Tibial nerve (tissue), 4 donors: ENCODE measurements at places on chromosomes 13 and 19. TPM values are rescaled to one million over a fixed set of nuclear protein-coding genes. Genes with fewer than 3 reads are reported as not detected.

DNA sequence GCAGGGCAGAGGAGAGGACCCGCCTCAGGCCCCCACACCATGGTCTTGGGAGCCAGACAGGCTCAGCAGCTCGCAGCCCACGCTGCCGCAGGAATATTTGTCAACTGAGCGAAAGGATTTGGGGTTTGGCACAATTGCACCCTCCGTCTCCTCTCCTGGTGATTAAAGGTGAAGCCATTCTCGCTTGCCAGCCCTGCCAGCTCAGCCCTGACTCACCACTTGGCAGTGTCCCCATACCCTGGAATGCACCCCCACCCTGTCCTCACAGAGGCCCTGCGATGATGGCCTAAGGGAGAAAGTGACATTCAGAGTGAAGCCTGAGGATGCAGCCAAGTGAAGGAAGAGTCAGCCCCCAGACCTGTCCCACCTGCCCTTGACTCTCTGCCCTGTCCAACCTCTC, 18.8 kb downstream of the CYTH2 start:
- H3K27me3 ChIP-seq: no peaks in the 10 kb centered on the region
- DNase-seq: no peak
- H3K27ac ChIP-seq: no peak overlapping the region
- H3K36me3 ChIP-seq: no peaks in the 10 kb centered on the region
- H3K4me1 ChIP-seq: peaks cover 36% of the 10 kb centered on the region
- H3K4me3 ChIP-seq: no peak overlapping the region

DNA sequence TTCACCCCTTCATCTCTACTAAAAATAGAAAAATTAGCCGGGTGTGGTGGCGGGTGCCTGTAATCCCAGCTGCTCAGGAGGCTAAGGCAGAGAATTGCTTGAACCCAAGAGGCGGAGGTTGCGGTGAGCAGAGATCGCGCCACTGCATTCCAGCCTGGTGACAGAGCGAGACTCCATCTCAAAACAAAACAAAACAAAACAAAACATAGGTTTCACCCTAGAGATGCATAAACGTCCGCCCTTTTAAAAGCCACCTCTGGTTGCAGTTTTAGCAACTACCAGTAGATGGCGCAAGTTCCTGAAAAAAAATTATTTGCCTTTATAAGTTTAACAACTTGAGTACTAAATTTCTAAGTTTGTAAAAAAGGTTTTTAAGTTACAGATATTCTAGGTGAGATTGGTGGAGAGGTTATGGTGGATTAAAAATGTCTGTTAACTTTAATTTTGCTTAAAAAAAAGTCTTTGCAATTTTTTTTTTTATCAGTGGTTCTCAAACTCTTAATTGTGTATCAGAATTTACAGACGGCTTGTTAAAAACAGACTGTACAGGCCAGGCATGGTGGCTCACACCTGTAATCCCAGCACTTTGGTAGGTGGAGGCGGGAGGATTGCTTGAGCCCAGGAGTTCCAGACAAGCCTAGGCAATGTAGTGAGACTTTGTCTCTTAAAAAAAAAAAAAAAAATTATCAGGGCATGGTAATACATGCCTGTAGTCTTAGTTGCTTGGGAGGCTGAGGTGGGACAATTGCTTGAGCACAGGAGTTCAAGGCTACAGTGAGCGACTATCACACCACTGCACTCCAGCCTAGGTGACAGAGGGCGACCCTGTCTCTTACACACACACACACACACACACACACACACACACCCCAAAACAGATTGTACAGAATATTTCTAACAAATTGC, 42.1 kb downstream of the NAA16 start:
- H3K4me1 ChIP-seq: no peaks in the 10 kb centered on the region
- no peak overlapping the region for H3K27ac ChIP-seq
- peaks cover 31% of the 10 kb centered on the region for H3K36me3 ChIP-seq
- H3K27me3 ChIP-seq: no peaks in the 10 kb centered on the region

- H3K27me3 ChIP-seq: no peaks in the 10 kb centered on the region
- H3K4me3 ChIP-seq: peak overlapping the region; percentile 81
- H3K27ac ChIP-seq: peak overlapping the region; percentile 94
Observed at GRCh38 chr19:1862424-1863327, 703 bp downstream of the KLF16 start.

DNA sequence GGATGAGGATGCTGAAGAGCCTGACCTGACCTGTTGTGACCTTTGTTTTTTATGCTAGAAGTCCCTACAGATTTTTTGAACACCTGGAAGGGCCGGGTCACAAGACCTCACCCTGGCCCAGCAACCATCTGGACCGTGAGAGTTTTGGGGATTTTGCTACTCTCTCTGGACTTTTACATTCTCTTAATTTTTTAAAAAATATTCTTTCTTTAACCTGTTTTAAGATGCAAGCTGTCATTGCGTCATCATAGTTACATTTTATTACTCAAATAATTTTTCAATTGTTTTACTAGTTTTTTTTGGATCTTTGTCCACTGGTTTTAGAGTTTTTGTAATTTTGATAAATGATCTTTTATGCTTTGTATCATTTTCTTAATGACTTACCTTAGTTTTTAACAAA, 7.5 kb downstream of the DKKL1 start:
- no peak overlapping the region for H3K27ac ChIP-seq
- no peaks in the 10 kb centered on the region for H3K4me1 ChIP-seq
- H3K36me3 ChIP-seq: no peaks in the 10 kb centered on the region
- H3K4me3 ChIP-seq: no peak overlapping the region
- DNase-seq: no peak

DNA sequence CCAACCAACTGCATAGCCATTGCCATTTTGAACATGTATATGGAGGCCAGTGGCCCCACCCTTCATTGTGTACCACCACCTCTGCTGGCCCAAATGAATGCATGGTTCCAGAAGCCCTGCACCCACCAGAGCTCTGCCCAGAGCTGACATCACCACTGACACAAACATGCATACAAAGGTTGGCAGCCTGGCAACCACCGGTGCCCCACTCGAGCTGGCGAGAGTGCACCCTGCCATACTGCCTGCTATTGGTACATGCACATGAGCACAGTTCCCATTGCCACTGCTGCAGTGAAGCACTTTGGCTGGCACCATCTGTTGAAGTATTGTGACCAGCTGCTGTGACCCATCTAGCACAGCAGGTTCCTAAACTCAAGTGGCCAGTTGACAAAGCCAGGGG, 1564.9 kb downstream of the OLFM4 start:
- DNase-seq: no peak
- H3K27me3 ChIP-seq: no peaks in the 10 kb centered on the region
- H3K4me3 ChIP-seq: no peak overlapping the region
- H3K36me3 ChIP-seq: no peaks in the 10 kb centered on the region

- no peak for DNase-seq
- no peak overlapping the region for H3K4me3 ChIP-seq
- H3K4me1 ChIP-seq: no peaks in the 10 kb centered on the region
- no peaks in the 10 kb centered on the region for H3K27me3 ChIP-seq
- H3K27ac ChIP-seq: no peak overlapping the region
Observed at GRCh38 chr13:110209950-110210603, 96.9 kb downstream of the COL4A1 start.

DNA sequence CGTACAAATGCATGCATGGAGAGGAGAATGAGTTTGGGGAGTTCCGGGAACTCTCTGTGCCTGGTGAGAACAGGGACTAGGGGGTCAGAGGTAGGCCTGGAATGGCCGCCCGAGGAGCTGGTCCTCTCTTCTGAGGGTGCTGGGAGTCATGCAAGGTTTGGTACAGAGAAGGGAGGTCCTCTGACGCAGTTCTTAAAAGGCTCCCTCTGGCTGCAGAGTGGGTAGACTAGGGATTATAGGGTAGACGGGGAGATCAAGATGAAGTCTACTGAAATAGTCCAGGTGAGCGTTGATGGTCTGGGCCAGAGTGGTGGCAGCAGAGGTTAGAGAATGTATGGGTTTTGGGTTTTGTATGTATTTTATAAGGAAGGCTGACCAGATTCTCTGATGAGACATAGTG, 796 bp downstream of the ZNF304 start:
- DNase-seq: no peak
- H3K4me1 ChIP-seq: no peaks in the 10 kb centered on the region
- H3K27me3 ChIP-seq: no peaks in the 10 kb centered on the region
- H3K36me3 ChIP-seq: peaks cover 46% of the 10 kb centered on the region
- peak overlapping the region; percentile 80 for H3K4me3 ChIP-seq

DNA sequence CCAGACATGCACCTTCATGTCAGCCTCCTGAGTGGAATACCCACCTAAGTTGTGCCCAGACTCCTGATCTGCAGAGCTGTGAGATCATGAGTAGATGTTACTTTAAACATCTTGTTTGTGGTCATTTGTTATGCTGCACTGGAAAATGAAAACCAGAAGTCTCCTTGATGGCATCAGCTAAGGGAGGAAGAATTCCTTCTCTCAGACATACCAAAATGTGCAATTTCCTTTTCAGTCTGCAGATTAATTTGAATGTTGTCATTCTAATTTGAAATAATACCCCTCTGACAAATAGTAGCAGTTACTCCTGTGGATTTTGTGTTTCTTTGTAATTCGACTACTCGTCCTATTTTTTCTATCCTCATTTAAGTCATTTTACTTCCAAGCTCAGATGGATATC, 59.3 kb downstream of the ITGBL1 start:
- no peak for DNase-seq
- H3K27me3 ChIP-seq: no peaks in the 10 kb centered on the region
- no peaks in the 10 kb centered on the region for H3K36me3 ChIP-seq
- no peak overlapping the region for H3K27ac ChIP-seq
- H3K4me3 ChIP-seq: no peak overlapping the region

GRCh38 chr19:7983286-7983950, 22.0 kb downstream of the ELAVL1 start:
- no peak overlapping the region for H3K4me3 ChIP-seq
- H3K27ac ChIP-seq: no peak overlapping the region
- H3K4me1 ChIP-seq: peaks cover 50% of the 10 kb centered on the region
- no peak for DNase-seq
- H3K36me3 ChIP-seq: peaks cover 87% of the 10 kb centered on the region

- no peaks in the 10 kb centered on the region for H3K4me1 ChIP-seq
- no peaks in the 10 kb centered on the region for H3K27me3 ChIP-seq
- no peak overlapping the region for H3K27ac ChIP-seq
- DNase-seq: no peak
- H3K4me3 ChIP-seq: no peak overlapping the region
Observed at GRCh38 chr19:29651622-29652394, 13.5 kb upstream of the PLEKHF1 start.

The MEIOSIN gene
- total RNA-seq: not detected

The SLC10A2 gene
- total RNA-seq: not detected

The ZNF177 gene
- 3.6 TPM for total RNA-seq

The LIM2 gene
- not detected for total RNA-seq

The OVOL3 gene
- total RNA-seq: not detected
